GM18507 (cell line): ENCODE measurements at places on chromosomes 3 and 15.

DNA sequence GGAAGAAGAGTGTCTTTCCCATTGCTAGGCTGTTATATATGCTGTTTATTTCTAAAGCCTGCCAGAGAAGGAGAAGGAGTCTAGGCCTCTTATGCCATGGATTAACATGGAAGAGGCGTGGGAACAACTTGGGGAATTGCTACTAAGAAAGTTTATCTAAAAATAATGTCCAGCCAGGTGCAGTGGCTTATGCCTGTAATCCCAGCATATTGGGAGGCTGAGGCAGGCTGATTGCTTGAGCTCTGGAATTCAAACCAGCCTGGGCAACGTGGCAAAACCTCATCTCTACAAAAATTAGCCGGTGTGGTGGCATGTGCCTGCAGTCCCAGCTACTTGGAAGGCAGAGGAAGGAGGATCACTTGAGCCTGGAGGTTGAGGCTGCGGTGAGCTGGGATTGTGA lies 51.7 kb upstream of the ARPP19 start:
- DNase-seq = no peak

DNA sequence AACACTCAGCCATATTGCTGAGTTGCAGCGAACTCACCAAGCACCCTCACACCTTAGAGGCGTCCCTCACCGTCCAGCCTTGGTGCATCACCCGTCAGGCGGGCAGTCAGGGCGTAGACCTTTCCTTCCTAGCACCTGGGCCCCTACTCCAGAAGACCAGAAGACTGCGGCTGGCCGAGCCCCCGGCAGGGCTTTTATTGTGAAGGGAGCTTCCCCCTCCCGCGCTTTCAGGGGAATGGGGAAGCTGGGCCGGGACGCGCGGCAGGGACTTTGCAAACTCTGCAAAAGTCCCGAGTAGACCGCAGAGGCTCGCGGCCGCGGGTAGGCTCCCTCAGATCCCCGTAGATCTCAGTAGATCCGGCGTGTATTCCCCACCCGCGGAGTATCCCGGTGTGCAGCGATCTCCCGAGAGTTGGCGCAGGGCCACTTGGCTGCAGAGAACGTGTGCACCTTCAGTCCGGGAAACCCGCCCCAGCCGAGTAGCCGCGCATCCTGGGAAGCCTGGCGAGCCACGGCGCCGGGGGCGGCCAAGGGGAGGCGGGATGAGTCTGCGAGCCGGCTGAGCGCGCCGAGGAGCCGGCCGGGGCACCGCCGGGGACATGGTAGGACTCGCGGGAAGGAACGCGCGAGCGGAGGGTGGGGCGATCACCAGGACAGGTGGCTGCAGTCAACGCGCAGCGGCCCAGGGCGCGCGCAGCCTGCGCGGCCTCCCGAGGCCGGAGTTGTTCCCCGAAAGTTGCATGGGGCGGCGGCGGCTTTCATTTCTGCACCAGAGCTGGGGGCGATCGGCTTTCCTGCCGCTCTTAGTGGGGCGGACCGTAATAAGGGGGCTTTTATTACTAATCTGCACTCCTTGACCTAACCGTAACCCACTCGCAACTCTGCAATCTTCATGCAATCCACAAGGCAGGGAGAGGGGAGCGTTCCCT lies at the start of gene GASK1A:
TSS of gene GASK1A (plus strand) at position 268 of the 929 bp plus-strand sequence. CDS start at position 600, 332 bp downstream.
- no peak for DNase-seq

DNA sequence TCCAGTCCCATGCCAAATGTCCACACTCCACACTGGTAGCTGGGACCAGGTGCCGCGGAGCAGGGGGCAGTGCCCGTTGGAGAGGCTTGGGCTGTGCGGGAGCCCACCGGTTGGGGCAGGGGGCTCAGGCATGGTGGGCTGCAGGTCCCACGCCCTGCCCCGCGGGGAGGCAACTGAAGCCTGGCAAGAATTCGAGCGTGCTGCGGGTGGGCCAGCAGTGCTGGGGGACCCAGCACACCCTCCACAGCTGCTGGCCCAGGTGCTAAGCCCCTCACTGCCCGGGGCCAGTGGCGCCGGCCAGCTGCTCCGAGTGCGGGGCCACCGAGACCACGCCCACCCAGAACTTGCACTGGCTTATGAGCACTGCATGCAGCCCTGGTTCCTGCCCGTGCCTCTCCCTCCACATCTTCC lies 479.4 kb downstream of the ZNF385D start:
- no peak for DNase-seq

- DNase-seq = no peak
These were observed 258.3 kb upstream of the ZPLD1 start for GRCh38 chr3:102176333-102177050.

DNA sequence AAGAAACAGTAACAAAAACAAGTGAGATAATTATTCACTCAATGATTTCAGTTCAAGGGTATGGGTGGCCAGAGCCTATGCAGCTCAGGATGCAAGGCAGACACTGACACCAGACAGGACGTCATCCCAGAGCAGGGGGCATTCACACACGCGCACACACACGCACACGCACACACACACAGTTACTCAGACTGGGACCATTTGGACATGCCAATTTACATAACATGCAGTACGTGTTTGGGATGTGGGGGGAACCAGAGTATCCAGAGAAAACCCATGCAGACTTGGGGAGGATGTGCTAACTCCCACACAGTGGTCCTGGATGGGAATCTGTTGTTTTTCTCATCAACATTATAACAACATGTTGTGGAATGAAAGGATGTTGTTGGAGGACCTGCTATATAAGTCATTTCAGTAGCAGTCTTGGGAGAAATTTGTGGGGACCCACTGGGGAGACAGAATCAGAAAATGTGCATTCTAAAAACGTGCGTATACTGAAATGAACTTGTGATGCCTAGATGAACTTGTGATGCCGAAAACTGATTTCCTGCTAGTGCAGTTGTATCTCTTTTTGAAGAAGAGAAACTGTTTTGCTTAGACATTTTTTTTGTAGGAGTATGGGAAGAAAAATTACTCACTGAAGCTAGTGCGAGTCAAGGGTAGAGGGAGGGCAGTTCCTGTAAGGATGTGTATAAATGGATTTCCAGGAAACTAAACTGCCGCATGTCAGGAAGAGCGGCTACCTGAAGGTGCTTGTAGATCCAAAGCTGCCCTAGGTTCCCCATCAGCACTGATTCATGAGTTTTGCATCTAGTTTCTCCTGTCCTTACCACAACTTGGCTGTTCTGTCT lies 25.2 kb downstream of the CD200 start:
- DNase-seq = no peak

GRCh38 chr15:101203029-101203573 lies 48.7 kb downstream of the CHSY1 start:
- DNase-seq = no peak

DNA sequence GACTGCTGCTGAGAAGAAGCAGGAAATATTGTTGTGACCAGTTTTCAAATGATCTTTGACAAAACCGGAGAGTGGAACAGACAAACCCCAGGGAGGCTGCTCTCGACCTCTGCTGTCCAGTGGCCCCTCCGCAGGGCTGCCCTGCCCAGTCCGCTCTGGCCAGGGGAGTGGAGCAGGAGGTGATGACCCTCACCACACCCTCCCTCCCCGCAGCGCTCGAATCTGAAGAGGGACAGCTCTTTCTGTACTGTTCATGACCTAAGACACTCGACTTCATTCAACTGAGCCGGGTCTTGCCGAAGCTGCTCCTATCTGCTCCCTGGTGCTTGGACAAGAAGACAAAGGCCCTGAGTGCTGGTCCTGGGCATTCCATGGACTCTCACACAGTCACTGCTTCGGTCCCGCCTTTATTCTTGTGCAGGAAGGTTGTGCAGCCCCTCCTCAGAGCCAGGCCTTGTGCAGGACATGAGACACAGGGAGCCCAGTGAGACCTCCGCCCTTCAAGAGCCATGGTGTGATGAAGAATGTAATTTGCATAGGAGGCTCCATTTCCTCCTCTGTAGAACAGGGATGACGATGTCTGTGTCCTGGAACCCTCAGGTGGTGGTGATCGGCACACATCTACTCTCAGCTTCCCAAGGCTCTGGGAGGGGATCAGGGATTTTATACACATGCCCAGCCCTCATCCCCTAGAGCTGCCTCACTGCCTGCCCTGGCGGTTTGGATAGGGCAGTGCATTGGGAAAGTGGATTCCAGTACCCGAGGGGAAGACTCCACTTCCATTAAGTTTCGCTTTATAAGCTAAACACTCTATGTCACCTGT lies 97.1 kb upstream of the PRR20G start:
- no peak for DNase-seq

DNA sequence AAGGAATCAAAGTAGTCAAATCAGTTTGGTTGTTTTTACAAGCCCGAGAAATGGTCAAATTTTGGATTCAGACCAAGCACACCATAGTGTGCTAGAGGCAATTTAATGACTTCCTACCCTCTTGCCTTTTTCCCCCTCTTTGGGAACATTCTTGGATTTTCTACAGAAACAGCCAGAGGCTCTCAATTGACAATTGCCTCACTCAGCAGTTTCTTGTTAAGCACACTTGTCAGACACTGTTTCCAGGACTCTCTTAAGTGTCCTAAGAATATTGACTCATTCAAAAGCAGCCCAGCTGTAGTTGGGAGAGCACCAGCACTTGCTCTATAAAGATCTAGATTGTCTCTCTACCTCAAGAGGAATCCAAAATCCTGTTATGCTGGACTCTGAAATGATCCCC lies 1.5 kb upstream of the SLC35G2 start:
- DNase-seq = no peak

GRCh38 chr15:44394062-44394461 lies 33.4 kb upstream of the CTDSPL2 start:
- DNase-seq = no peak

DNA sequence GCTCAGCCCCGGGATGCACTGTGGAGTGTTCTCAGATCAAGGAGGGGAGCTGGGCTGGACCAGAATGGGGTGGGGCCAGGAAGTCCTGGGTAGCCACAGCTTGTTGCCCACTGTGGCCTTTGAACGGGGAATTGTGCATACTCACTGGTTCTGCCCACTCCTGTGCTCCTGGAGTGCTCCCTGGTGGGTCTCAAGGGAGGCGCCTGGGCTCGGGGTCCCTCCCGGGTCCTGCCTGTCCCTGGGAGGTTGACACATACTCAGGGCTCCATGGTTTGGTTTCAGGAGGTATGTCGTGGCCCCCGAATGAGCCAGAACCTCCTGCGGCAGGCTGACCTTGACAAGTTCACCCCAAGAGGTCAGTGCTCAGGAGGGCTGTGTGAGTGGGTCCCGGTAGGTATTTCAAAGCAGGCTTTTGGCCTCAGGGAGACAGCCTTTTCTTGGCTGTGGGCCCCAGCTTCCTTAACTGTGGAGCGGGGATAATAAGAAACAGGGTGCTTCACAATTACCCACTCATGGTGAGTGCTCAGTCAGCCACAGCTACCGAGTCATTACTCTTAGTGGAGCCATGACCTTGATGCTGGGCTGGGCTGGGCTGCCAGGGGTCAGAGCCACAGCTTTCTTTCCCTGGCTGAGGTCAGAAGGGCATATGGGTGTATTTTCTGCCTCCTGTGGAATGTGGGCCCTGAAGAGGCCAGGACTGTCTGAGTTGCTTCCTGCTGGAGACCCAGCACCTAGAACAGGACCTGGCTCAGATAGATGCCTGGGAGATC lies 7.6 kb downstream of the DNAH1 start:
- DNase-seq = no peak

DNA sequence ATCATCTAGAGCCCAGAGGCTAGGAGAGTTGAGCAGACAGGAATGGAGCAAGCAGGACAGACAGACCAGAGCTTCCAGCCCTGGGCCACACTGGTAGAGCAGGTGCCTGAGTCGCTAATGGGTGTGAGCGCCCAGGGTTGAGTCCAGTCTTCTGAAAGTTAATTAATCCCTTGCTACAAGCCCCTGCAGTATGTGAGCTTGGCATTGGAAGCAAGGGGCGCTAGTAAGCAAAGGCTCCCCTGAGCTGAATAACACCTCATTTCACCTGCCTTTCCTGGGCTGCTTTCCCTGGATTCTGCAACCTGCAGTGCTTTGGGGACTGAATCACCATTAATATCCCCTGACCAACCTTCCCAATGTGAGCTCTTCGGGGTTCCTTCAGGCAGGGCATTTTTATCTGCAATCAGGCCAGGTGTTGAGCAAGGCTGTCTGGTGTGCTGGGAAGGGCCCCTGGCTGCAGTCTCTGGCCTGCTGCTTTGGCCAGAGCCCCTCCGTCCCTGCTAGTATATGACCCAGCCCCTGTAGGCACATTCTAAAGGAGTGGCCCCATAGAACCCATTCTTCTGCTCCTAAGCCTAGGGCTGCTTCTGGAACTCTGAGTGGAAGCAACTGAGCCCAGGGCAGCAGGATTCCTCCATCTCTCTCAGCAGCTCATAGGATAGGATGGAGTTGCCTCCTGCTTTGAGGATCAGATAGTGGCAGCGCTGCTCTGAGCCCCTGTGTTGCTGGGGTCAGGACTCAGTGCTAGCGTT lies 45.1 kb upstream of the EPHB1 start:
- DNase-seq = no peak

DNA sequence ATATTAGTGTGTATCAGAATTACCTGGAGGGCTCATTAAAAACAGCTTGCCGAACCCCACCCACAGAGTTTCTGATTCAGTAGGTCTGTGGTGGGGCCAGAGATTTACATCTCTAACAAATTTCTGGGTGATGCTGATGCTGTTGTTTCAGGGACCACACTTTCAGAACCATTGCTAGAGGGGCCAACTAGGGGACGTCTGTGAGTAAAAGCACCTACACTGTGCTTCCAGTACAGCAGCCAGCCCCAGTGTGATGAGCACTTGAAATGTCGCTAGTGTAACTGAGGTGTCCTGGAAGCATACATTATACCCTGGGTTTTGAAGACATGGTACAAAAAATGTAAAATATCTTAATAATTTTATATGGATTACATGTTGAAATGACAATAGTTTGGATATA lies 33.0 kb downstream of the AGTR1 start:
- no peak for DNase-seq

- no peak for DNase-seq
These were observed 241.0 kb upstream of the ZNF717 start for GRCh38 chr3:76026379-76026778.

- no peak for DNase-seq
These were observed 56.2 kb downstream of the SH3BP5 start for GRCh38 chr3:15276028-15276724.

GRCh38 chr3:155049959-155050358 lies 30.2 kb upstream of the MME start:
- DNase-seq = no peak

- no peak for DNase-seq
These were observed 393 bp downstream of the CNTN6 start for GRCh38 chr3:1093217-1093616.

DNA sequence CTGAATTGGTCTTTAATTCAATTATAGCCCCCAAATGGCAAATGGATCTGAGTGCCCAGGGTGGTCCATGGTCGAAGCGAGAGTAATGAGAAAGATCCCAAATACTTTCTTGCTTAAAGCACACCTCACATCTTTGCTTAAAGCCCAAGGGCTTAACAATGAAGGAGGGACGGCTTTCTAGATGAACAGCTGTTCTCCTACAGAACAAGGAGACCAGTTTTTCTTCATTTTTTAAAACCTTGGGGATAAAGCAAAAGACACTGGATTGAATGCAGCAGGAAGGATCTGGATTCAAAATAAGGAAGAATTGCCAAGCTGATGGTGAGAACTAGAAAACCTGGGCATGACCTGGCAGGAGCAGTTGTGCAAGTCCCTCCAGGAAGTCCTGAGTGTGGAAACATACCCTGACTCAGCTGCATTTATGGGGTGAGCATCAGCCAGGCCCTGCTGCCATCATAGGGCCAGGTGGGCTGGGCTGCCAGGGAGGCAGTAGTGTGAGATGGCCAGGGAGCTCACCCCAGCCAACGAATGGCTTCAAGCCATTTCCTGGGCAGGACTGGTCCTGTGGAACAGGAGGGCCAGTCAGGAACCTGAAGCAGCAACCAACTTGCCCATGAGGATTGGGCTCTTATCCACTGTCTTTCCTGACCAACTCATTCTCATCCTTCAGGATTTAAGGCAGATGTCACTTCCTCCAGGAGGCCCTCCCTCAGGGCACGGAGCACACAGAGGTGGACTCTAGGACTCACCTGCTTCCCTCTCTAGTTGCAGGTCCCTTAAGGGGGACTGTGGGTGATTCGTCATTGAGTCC lies 18.4 kb upstream of the RHCG start:
- no peak for DNase-seq

- DNase-seq = no peak
These were observed 30.7 kb upstream of the DUSP7 start for GRCh38 chr3:52086976-52087663.
